CD4-positive, CD25-positive, alpha-beta regulatory T cell (primary cell): ENCODE measurements at places on chromosomes 6 and 20.

GRCh38 chr6:106145741-106146227, 59.6 kb downstream of the PRDM1 start:
- no peak for DNase-seq

- DNase-seq = peak; percentile 99
These were observed at the start of gene C6orf89 for GRCh38 chr6:36885461-36886401. Gene C6orf89, plus strand, starts transcription at chr6:36885952. Its CDS starts 13,493 bp downstream, at chr6:36899445.

- no peak for DNase-seq
These were observed 7.2 kb downstream of the TGM2 start for GRCh38 chr20:38157635-38158495.

- no peak for DNase-seq
These were observed 30.8 kb downstream of the FBXO5 start for GRCh38 chr6:152952045-152952444.

DNA sequence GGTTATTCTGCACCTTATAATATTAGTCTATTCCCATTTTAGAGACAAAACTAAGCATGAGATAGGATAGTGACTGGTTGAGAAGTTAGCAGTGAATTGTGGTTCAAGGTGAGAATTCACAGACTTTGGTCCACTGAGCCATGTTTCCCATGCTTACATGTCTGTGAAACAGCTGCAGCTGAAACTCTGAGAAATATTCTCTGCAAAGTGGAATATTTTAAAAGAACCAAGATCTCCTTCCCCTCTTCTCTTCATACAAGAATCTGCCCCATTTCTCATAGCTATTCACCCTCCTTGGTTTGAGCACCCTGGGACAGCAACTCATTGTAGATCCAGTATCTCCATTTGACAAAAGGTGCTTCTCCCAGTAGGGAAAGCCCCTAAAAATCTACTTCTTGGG, 70.2 kb upstream of the TMEM170B start:
- DNase-seq = no peak

- DNase-seq = no peak
These were observed 541.5 kb downstream of the CD83 start for GRCh38 chr6:14658886-14659561.

DNA sequence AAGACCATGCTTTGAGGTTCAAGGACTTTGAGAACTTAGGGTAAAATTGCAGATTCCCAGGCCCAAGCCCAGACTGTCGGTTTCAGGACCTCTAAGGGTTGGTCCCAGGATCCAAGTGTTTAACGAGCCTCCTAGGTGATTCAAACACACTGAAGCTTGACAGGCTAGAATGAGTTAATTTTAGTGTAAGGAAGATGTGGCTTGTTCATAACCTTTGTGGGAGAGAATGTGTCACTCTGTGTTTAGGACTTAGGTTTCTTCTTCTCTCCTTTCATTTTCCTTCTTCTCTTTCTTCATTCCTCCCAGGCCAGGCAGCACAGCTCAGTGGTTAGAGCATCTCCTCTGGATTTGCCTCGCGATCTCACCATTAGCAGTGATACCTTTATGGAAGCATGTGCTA, 104.8 kb upstream of the KCNG1 start:
- DNase-seq = no peak

DNA sequence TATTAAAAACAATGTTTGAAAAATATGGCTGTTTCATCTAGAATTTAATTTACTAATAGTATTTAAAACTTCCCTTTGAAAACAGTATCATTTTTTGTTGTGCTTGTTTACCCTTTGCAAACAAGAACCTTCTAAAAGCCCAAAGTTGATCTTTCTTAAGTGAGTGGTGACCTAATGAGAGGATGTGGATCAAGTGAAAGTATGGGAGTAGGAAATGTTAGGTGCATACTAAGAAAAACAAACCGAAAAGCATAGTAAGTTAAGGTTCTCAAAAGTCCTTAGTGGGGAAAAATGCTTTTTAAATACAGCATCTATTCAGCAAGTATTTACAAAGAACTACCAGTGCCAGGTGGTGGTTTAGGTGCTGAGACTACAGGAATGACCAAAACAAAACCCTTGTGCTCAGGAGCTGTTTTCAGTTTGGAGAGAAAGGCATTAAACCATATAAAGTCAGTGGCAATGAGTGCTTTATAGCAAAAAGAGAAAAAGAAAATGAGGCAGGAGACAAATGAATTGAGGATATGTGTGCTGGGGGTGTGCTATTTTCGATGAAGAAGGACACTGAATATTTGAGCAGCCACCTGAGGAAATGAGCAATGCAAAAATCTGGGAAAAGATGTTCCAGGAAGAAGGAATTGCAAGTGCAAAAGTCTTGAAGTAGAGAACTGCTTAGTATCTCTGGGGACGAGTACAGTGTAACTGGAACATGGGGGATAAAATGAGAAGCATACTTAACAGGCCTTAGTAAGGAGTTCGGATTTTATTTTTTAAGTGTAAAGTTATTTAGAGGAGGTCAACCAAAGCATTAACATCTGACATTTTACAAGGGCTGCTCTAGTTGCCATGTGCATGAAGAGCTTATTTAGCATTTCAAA, 24.0 kb downstream of the RNF146 start:
- no peak for DNase-seq

GRCh38 chr6:141313986-141314385, 818.7 kb upstream of the GJE1 start:
- DNase-seq = no peak

GRCh38 chr6:40754461-40755045, 167.4 kb upstream of the LRFN2 start:
- no peak for DNase-seq

DNA sequence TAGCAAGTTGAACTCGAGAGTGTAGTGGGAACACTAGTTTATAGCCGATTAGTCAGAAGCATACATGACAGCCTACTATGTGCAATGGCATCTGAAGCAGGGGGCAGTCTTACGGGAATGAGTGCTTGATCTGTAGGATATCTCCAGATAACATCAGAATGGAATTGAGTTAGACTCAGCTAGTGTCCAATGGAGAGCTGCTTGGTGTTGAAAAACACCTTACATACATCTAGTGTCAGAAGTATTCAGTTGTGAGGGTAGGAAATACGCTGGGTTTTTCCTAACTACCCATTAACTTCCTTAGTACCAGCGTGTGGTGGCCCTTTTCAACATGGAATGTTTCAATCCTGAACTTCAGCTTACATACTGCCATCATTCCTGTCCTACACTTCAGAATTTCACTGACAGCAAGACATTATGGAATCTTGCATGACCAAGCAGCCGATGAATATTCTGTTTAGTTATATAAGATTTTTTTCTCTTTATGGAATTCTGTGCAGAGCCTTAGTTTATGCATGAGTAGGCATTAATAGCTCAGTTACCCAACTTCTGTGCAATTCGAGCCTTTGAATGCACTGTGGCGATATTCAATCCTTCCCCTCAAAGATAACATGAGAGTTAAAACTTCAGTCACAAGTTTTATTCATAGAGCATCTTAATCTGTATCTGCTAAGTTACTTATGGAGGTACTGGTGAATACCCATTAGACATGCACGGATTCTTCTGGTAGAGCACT, 218.6 kb upstream of the MOCS1 start:
- no peak for DNase-seq

GRCh38 chr6:131645846-131646245, 8.7 kb downstream of the ENPP3 start:
- no peak for DNase-seq

- DNase-seq = no peak
These were observed 183.6 kb downstream of the JARID2 start for GRCh38 chr6:15429141-15430110.

DNA sequence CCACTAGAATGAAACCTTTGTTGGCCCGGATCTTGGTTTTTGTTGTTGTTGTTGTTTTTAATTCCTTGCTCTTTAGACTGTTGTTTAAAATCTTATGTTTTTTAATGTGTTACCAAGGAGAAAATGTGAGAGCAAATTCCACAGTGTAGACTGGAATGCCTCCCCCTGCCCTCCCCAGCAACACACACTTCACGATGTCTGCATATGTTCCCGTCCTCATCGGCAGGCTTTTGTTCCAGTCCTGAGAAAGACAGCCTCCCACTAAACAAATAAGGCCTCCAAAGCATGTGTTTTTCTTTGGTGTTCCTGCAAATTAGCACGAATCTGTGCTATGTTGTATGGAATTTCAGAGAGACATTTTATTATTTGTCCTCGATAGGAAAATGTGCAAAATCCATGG, 263.3 kb upstream of the QKI start:
- no peak for DNase-seq

GRCh38 chr20:61185841-61186601, 66.0 kb upstream of the CDH4 start:
- no peak for DNase-seq

- DNase-seq = no peak
These were observed 96.1 kb upstream of the TBX18 start for GRCh38 chr6:84860509-84860908.

DNA sequence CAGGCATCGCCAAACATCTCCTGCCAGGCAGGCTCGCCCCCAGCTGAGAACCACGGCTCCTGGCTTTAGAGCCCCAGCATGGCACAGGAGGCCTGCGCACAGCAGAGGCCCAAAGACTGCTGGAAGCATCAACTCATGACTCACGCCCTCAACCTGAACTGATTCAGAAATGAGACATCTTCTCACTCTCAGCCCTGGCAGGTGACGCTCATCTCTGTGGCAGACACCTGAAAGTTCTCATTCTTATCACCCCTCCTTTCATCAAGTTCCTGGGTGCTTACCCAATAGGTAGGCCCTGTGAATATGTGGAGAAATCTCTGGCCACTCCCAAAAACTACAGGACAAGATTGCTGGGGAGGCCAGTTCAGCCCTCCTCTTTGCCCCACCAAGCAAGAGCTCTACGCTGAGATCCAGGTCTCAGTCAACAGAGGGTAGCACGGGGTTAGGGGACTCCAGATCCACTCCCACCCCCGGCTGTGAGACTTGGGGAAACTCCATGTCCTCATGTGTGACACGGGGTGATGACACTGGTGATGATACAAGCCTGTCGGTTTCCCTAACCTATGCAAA, 11.3 kb downstream of the NFATC2 start:
- peak; percentile 74 for DNase-seq

- DNase-seq = no peak
These were observed 55.3 kb upstream of the CEP85L start for GRCh38 chr6:118706702-118707101.

DNA sequence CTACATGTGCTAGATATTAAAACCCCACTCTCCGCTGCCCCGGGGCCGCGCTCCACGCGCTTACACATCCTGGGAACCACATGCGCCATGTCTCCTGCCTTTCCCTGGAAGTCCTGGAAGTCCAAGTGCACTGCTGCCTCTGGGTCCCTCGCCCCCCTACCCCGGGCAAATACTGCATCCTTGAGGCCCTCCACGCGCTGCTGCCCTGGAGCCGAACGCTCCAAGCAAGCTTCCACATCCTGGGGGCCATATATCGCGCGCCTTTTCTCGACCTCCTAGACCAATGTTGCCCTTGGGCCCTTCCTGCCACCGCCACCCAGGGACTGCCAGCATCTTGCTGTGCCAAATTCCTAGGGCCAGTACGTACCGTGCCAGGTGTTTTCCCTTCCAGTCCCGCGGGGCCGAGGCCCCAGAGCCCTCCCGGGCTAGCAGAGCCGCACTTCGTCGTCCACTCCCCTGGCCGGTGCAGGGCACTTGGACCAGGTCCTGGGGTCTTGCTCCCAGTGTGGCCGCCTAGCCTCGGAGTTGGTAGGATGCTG, 779 bp upstream of the KCNG1 start:
- no peak for DNase-seq

GRCh38 chr6:155316419-155316818, 2.1 kb upstream of the TFB1M start:
- DNase-seq = no peak

DNA sequence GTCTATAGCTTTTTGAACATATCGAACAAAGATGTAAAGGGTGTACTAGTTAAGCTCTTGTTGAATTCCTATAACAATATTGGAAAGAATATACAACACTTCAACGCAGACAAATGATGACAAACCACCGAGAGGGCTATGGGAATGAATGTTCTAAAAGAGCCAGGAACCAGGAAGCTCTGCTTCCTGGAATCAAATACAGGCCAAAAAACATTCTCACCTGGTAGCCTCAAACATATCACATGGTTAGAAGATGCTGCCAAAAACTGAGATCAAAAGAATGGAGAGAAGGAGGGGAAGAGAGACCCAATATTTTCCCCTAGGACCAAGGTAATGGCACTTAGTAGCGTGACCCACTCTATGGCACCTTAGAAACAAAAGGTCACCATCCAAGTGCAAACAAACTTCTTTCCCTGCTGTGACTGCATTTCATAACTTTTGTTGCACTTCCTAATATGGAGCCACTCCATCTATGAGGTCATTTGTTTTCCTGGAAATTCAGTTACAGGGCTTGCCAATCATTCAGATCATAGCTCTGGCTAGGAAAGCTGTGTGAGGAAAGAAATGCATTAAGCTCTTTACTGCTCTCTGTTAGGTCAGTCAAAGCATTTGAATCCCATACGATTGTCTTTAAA, 199.2 kb upstream of the NT5E start:
- DNase-seq = no peak

GRCh38 chr20:59405226-59406200, 105.1 kb downstream of the EDN3 start:
- DNase-seq = no peak

GRCh38 chr6:72551470-72551869, 70.4 kb upstream of the KCNQ5 start:
- DNase-seq = no peak

- no peak for DNase-seq
These were observed 17.6 kb downstream of the NANP start for GRCh38 chr20:25606094-25606695.

- DNase-seq = peak; percentile 49
These were observed 33.1 kb upstream of the LCA5 start for GRCh38 chr6:79570129-79571029.

GRCh38 chr6:133621751-133622150, 267.2 kb upstream of the TCF21 start:
- no peak for DNase-seq

DNA sequence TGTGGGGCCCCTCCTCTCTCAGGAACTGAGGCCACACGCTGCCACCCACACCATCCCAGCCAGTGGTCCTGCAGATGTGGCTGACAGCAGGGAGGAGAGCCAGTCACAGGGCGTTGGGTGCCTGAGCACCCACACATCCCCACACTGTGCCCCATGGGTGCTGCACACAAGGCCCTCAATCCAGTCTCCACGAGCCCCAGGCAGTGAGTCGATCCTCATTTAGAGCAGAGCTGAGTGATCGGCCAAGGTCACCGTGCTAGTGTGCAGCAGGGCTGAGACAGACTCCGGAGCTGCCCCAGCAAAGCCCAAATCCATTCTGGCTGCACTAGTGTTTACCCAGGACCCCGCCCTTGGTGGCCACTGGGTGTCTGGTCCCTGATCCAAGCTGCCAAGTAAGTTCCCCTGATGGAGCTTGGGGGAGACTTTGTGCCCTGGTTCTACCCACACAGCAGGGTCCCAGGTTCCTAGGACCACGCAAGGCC, 9.0 kb downstream of the C20orf203 start:
- DNase-seq = no peak

GRCh38 chr6:21478883-21479539, 114.5 kb upstream of the SOX4 start:
- no peak for DNase-seq

DNA sequence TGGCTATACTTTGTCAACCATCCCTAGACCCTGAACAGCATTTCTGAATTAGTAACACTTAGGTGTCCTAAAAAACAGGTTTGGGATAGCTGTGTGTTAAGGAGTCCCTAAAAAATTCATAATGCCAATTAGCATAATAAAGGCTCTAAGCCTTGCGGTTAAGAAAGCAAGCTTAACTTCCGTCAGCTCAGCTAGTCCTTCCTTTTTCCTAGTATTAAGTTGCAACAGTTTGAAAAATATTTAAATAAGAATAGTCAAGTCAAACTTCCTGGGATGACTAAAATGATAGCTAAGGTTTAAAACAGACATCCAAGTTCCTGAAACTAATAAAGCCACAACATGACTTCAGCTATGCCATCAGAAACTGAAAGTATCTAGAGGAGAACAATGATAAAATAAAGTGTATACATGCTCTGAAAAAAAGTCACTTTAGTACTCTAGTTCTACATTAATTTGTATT, 3.5 kb downstream of the AKIRIN2 start:
- DNase-seq = no peak
